ENCODE measurements at places on chromosomes 11 and 22.

DNA sequence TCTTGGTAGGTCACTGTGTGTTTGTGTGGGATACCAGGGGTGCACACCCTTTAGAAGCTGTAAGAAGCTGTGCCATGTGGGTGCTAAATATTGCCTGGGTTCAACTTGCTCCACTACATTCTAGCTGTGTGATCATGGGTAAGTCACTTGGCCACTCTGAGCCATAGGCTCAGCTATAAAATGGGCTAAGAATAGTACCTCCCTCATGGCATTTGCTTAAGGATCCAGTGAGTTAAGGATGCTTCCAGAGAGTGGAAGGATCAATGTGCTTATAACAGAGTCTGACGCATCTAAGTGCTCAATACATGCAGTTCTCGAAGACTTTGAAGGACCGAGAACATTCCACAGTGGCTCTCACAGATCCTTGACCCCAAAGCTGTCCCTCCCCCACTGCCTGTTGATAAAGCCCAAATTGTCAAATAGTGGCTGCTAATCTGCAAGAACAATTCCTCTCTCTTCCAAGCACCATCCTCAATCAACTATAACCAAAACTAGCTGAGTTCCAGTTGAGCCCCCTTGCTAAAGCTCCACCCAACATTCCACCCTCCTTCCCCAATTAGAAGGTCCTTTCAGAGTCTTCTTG, 13.2 kb upstream of the TMPRSS6 start:
- no peak for DNase-seq

GRCh38 chr11:28545536-28545935, 437.3 kb downstream of the METTL15 start:
- no peak for DNase-seq

GRCh38 chr11:2541881-2542361, 97.1 kb downstream of the KCNQ1 start:
- no peak for DNase-seq

- DNase-seq, result no peak
Measured at GRCh38 chr11:85167038-85167437, 460.1 kb downstream of the DLG2 start.

- no peak for DNase-seq
Measured at GRCh38 chr11:23767576-23767975, 729.3 kb upstream of the LUZP2 start.

- no peak for DNase-seq
Measured at GRCh38 chr11:94751218-94751609, 16.9 kb upstream of the AMOTL1 start.

DNA sequence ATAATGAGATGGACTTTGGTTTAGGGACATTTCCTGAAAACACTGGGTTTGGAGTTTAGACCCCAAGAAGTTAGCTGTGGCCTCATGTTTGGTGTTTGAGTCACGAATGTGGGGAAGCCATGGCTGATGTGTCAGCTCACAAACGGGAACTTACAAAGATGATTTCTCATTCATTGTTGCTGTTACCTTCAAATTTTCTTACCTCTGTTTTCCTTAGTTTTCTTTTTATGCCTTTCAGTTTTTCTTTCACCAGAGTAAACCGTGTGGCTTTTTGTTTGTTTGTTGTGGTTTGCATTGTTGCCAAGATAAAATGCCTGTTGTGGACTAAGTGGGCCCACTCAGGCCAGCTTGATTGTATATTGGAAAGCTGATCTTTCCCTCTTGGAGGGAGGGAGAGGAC, 89.1 kb downstream of the SWAP70 start:
- no peak for DNase-seq

- no peak for DNase-seq
Measured at GRCh38 chr22:25874327-25874726, 132.3 kb downstream of the MYO18B start.

DNA sequence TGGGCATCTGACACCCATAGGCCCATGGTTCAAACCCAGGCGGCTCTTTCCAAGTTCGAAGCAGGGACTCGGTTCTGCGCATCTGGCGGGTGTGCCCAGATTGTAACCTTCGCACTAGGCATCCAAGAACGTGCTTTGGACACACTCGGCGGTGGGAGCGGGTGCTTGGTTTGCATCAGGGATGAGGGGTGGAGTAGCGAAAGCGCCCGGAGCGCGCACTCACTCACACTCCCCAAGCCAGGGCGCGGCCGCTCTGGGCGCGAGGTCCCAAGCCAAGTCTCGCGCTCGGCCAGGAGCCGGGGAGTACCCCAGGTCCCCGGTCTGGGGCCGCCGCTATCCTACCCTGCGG, 243 bp upstream of the SYT9 start:
- no peak for DNase-seq

- no peak for DNase-seq
Measured at GRCh38 chr11:101091781-101092180, 37.8 kb downstream of the PGR start.

GRCh38 chr22:47309476-47309875, 547.0 kb downstream of the TBC1D22A start:
- no peak for DNase-seq

DNA sequence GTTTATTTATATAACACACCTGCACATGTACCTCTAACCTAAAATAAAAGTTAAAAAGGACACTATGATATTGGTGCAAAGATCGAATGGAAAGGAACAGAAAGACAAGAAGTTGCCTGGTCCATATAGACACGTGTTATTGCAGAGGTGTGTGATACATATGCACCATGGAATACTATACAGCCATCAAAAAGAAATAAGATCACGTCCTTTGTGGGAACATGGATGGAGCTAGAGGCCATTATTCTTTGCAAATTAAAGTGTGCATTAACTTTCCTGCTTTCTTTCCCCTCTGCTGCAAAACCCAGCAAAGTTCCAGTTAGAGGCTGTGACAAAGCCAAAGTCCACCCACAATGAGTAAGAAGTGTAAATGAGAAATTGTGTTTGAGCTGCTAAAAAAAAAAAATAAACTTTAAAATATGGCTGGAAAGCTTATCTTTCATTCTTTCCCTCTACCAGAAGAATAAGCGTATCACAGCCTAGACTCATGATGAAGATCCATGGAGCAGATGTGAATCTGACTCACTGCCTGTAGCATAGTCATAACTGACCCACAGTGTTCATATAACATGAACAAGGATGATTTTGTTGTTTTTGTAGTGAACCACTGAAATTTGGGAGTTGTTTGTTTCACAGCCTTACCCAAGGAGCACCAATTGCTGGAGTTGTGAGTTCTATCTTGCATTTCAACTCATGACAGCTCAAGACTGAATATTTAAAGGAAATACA, 9.6 kb downstream of the OR52K1 start:
- DNase-seq, result no peak

- DNase-seq, result no peak
Measured at GRCh38 chr22:27388090-27388600, 413.4 kb downstream of the MN1 start.

DNA sequence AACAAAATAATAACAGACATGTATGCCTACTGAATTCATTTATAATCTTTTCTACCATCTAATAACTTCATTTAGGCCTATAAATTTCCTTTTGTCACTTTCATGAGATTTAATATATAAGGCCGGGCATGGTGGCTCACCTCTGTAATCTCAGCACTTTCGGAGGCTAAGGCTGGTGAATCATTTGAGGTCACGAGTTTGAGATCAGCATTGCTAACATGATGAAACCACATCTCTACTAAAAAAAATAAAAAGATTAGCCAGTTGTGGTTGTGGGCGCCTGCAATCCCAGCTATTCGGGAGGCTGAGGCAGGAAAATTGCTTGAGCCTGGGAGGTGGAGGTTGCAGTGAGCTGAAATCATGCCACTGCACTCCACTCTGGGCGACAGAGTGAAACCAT, 14.2 kb upstream of the NTM start:
- DNase-seq, result no peak

DNA sequence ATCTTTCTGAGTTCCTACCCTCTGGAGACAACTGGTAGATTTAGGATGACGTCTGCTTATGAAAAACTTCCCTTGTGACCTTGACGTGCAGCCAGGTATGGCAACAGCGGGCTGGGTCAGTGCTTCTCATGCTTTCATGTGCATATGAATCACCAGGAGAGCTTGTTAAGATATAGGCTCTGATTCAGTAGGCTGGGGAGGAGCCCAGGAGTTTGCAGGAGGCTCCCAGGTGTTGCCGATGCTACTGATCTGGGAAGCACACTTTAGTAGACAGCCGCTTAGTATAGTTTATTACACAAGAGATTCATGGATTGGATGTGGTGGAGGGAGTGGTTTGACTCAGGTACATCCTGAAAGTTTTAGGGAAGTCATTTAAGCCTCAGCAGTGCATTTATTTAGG, 23.8 kb downstream of the DIXDC1 start:
- DNase-seq, result no peak

DNA sequence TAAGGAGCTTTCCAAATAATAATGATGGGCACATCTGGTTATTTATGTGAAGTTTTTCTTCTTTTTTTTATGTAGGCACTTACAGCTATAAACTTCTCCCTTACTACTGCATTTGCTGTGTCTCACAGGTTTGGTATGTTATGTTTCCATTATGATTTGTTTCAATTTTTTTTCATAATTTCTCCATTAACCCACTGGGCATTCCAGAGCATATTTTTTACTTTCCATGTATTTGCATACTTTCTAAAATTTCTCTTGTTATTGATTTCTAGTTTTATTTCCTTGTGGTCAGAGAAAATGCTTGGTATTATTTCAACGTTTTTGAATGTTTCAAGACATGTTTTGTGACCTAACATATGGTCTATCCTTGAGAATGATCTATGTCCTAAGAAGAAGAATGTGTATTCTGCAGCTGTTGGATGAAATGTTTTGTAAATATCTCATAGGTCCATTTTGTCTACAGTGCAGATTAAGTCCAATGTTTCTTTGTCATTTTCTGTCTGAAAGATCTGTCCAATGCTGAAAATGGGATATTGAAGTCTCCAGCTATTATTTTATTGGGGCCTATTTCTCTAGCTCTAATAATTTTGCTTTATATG, 362.1 kb downstream of the DDX10 start:
- DNase-seq, result no peak

GRCh38 chr11:13668957-13669521, 571 bp downstream of the FAR1 start:
- DNase-seq, result peak; percentile 21

GRCh38 chr11:115317277-115318185, 186.7 kb downstream of the CADM1 start:
- DNase-seq, result no peak

GRCh38 chr11:72726266-72727220, 25.7 kb downstream of the ARAP1 start:
- DNase-seq, result no peak

- no peak for DNase-seq
Measured at GRCh38 chr11:103272876-103273275, 163.7 kb downstream of the DYNC2H1 start.

GRCh38 chr11:73267906-73268540, 4.1 kb upstream of the P2RY6 start:
- DNase-seq, result no peak

DNA sequence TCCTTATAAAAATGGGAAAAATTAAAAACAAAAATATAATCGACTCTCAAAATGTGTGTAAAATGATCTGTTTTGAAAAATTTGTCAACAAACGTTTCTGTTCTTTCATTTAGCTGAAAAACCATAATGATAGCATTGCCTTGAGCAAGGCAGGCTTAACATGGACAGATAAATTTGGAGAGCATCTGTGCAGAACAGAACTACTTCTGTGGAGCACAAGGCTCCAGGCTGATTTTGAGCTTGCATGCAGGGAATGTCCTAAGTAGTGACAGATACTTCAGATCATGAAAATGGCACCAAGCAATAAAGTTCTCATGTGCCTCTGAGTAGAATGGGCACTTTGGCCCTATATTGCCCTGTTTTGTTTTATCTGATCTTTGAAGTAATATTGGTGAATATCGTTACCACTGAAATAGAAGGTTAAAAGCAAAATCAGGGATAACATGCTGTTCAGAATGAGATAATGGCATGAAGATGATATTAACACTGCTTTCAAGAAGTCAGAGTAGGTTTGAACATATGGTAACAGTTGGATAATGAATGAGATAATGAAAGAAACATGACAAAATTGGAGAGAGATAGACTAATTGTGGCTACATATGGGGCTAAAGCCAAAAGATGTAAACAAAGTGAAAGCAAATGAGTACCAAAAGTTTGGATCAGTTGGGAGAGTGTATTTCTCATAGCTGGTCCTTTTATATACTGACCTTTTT, 730.5 kb upstream of the CCDC179 start:
- no peak for DNase-seq

DNA sequence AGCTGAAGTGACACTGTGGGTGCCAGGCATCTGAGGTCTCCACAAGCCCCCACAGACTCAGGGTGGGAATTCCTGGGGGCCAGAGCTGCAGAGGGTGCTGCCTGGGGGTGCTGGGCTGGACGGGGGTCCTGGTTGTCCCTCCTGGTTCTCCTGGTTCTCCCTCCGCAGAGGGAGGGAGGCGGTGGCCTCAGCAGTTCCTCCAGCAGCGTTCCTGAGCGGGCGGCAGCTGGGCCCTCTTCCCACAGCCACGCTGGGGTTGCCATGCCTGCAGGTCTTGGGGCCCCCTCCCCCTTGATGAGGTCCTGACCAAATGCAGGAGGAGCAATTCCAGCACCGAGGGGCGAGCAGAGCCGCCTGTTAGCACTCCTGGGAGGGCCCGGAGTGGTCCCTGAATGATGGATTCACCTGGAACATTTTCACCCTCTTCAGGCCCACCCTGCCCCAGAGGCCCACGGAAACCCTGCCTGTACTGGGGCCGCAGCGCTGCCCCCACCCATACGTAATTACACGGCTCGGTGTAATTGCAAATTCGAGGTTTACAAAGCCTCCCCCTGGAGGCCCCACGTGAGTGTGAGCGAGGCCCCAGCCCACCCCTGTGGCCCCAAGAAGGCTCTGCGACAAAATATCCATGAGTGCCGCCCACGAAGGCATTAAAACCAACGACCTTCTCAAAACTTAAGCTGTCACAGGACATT, 635 bp downstream of the C11orf21 start:
- no peak for DNase-seq

DNA sequence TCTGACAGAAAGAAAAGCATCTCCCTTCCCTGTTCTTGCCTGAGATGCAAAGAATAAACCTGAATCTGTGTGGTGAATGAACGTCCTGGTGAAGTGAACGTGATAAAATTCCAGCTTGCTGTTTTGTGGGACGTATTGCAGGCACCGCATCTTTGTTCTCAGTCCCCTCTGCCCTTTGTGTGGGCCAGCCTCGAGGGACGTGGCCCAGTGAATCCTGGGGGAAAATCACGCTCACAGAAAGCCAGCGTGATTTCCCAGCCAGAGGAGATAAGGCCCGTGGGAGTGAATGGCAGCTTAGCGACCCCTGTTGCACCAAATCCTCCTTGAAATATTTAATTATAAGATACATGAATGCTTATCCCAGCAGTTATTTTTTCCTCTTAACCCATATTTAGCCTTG, 129.1 kb downstream of the COMMD9 start:
- no peak for DNase-seq

Measured in CD4-positive, alpha-beta T cell treated with Interleukin-4 for 1 hour (primary cell).